Breast epithelium (tissue), 4 donors: ENCODE measurements at places on chromosomes 3 and 15.

- no peaks in the 10 kb centered on the region for H3K4me1 ChIP-seq
- H3K27me3 ChIP-seq: no peaks in the 10 kb centered on the region
- H3K36me3 ChIP-seq: no peaks in the 10 kb centered on the region
- no peak overlapping the region for H3K4me3 ChIP-seq
- no peak for DNase-seq
These were observed 64.3 kb upstream of the GOLGA8B start for GRCh38 chr15:34647569-34648293.

DNA sequence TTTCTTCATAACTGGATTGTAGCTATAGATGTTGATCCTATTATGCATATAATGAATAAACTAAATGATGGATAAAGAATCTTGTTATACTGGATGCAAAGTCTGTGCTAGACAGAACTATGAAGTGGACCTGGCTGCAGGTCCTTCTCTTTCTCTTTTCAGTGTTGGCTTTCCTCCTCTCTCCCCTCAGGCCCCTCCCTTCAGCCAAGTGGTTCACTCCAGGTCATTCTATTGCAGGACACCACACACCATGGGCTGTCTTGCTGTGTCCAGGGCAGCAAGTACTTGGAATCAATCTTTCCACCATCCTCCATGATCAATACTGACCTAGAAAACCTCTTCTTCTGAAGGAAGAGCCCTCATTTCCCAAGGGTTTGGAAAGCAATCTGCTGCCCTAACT, 20.3 kb downstream of the EIF4E3 start:
- H3K4me1 ChIP-seq: no peaks in the 10 kb centered on the region
- H3K27ac ChIP-seq: no peak overlapping the region
- no peak for DNase-seq
- H3K27me3 ChIP-seq: no peaks in the 10 kb centered on the region
- H3K4me3 ChIP-seq: no peak overlapping the region
- H3K36me3 ChIP-seq: no peaks in the 10 kb centered on the region

- H3K27ac ChIP-seq: no peak overlapping the region
- no peaks in the 10 kb centered on the region for H3K4me1 ChIP-seq
- H3K4me3 ChIP-seq: no peak overlapping the region
- DNase-seq: no peak
- no peaks in the 10 kb centered on the region for H3K27me3 ChIP-seq
These were observed 21.8 kb downstream of the CRABP1 start for GRCh38 chr15:78361771-78362506.

- no peaks in the 10 kb centered on the region for H3K4me1 ChIP-seq
- no peaks in the 10 kb centered on the region for H3K36me3 ChIP-seq
- DNase-seq: no peak
These were observed 74.2 kb upstream of the DPPA4 start for GRCh38 chr3:109411547-109411946.

GRCh38 chr15:43529141-43529540, 11.7 kb downstream of the MAP1A start:
- no peaks in the 10 kb centered on the region for H3K36me3 ChIP-seq
- no peak overlapping the region for H3K27ac ChIP-seq
- no peaks in the 10 kb centered on the region for H3K27me3 ChIP-seq

DNA sequence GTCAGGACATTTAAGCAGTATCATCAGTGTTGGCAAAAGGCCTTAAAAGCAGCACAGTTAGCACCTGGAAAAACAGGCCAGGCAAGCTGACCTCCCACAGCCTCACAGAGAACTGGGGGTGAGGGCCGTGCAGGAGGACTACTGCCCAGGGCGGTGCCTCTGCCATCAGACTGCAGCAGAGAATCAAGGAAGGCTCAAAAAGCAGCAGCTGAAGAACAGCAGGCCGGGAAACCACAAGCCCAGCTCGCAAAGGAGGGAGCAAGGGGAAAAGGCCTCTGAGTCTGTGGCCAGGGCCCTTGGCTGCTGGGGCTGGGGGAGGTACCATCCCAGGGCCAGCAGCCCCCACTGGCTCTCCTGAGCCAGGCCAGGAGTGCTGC, 84.2 kb downstream of the SEC22A start:
- H3K36me3 ChIP-seq: no peaks in the 10 kb centered on the region
- H3K4me3 ChIP-seq: no peak overlapping the region

GRCh38 chr3:43659250-43659880, 31.4 kb upstream of the ABHD5 start:
- H3K4me3 ChIP-seq: no peak overlapping the region
- H3K4me1 ChIP-seq: no peaks in the 10 kb centered on the region
- no peak for DNase-seq
- no peaks in the 10 kb centered on the region for H3K27me3 ChIP-seq
- H3K27ac ChIP-seq: no peak overlapping the region

- no peak overlapping the region for H3K27ac ChIP-seq
- H3K27me3 ChIP-seq: no peaks in the 10 kb centered on the region
- DNase-seq: no peak
- no peak overlapping the region for H3K4me3 ChIP-seq
These were observed 12.3 kb downstream of the ARL13B start for GRCh38 chr3:93992207-93992606.

DNA sequence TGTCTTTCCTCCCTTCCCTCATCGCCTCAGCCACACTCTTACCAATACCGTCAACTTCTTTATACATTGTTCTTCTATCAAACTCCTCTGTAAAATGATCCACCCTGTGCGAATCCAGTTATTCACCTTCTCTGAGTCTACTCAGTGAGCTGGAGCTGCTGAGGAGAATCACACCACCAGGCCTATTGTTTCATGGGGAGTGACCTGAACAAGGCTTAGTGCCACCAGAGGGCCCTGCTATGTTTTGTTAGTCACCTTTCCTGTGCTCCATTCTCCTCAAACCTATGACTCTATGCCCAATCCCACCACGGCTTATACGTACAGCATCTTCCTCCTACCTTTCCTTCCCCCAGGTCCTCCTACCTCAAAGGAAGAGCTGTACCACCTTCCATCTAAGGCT, 50.4 kb upstream of the MED12L start:
- H3K4me3 ChIP-seq: no peak overlapping the region
- DNase-seq: no peak
- no peaks in the 10 kb centered on the region for H3K4me1 ChIP-seq
